ENCODE measurements at places on chromosomes 6 and 20.
A peak's percentile ranks its signal among the peaks of the same experiment; 100 is the strongest.

DNA sequence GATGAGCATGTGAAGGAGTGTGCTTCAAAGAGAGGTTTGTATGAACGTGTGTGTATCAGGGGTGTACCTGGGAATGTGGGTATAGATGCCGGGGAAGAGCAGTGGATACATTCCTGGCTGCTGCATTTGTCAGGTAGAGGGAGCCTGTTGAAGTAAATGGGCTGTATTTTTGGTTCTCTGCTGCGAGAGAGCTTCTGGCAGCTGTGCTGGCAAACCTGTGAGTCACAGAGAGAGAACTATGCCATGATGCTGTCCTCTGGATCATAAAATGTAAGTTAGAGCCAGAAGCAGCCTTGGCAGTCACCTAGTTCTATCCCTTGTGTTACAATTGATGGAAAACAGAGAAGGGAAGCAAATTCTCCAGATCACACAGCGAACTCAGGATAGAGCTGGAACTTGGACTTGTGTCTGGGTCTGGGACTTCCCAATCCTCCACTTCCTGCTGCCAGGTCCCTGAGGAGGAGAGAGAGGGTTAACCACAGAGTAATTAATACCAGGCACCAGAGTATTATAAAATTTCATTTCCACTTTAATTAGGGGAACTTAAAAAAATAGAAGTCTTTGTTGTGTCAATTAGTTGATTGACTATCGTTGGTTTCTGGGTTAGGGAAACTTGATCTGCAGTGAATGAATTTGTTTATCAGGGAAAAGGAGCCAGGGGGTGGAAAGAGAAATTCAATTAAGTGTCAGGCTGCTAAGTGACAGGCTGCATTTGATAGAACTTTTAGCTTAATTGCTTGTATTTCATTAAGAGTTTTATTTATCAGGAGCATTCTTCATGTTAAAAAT lies 41.1 kb upstream of the GTSF1L start:
- DNase-seq = peak; percentile 33

- no peak for DNase-seq
Observed at GRCh38 chr6:150586850-150587359, 12.8 kb upstream of the PLEKHG1 start.

DNA sequence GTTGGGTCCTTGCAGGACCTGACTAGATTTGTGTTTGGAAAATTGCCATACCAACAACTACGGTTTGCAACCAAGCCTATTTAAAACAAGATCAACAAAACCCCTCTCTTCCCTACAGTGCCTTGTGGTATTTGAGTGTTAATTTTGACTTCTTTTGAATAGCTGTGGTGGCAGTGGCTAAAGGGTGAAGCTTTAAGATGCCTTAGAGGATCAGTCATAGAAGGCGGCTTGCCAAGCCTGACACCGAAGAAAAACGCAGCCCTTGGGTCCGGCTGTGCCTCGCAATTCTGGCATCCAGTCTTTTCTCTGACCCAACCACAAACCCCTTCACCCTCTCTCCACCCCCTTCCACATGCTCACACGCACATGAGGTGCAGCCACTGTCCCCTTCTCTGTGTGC lies 32.6 kb downstream of the BMP6 start:
- peak; percentile 79 for DNase-seq

- DNase-seq = peak; percentile 89
Observed at GRCh38 chr20:24672886-24673677, 203.7 kb downstream of the SYNDIG1 start.

- no peak for DNase-seq
Observed at GRCh38 chr6:79801362-79801761, 146.0 kb downstream of the ELOVL4 start.

- peak; percentile 52 for DNase-seq
Observed at GRCh38 chr6:36340618-36341454, 4.1 kb upstream of the BNIP5 start.

DNA sequence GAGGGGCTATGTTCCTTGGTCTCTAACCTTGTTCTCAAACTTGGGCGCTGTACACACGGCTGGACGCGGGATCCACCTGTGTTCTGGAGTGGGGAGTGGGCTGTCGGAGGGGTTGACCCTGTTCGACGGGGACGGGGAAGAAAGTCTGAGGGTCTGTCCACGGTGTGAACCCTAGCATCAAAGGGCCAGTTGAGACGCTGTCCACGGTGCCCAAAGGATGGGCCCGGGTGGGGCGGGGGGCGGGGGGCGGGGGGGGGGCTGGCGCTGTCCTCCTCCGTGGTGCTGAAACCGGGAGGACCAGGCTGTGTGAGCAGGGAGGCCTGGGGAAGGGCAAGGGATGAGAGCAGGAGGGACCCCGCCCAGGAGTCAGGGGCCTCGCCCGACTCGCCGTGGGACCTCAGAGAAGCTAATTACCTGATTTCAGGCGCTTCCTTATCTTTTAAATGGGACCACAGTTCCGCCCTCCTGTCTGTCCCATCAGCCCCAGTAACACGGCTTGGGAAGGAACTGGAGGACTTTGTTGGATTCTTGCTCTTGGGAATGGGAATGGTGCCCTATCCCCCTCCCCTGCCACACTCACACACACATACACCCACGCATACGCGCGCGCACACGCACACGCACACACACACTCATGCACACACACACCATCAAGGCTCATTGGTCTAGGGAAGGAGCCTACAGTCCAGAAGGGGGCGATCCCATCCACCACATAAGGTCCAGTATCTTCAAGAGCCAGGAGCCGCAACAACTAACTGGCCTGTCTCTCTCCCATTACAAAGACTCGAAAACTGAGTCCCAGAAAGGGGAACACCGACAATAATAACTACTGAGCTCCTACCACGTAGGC lies 1.0 kb upstream of the VSTM2L start:
- peak; percentile 77 for DNase-seq

DNA sequence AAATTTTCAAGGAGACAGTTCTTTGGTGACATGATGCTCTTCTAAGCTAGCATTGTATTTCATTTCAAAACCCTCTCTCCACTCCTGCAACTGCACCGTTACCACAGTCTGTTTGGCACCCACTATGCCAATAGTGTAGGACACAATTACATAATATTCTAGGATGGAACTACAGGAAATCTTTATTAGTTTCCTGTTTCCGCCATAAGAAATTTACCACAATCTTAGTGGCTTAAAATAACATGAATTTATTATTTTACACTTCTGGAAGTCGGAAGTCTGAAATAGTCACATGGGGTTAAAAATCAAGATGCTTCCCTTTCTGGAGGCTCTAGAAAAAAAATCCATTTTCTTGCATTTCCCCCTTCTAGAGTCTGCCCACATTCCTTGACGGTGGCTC lies 733.1 kb downstream of the HDGFL1 start:
- no peak for DNase-seq

DNA sequence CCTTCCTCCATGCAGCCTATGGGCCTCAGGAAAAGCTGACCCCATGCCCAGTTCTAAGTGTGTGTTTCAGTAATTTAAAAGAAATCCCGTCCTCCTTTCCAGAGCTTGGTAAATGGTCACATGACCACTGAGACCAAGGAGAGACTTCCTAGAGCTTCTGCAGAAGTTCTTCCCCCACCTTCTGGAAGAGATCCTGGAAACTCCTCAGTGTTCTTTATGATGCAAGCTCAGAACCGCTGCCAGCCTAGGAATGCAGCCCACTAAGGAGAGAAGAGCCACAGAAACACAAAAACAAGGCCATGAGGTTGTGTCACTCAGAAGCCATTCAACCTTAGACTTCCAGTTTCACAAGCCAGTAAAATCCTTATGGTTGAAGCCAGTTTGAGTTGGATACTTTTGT lies 348.4 kb downstream of the TPBG start:
- DNase-seq = peak; percentile 84

GRCh38 chr6:127332383-127332961 lies 10.9 kb downstream of the ECHDC1 start:
- DNase-seq = no peak

DNA sequence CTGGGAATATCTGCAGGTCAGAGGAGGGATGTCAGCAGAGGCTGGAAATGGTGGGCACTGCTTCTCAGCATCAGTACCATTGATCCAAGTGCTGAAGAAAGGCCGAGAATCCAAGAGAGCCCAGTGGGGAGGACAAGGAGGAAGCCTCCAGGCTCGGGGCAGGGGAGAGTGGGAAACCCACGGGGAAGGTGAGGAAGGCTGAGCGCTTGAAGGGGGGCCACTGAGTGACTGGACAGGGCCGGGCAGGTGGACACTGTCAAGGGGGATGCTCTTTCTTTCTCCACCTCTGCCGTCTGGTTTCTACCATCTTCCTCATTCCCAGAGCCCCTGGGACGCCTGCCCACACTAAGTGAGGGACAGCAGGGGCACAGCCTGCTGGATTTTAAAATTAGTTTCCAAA lies 335.0 kb downstream of the CDH4 start:
- DNase-seq = no peak

DNA sequence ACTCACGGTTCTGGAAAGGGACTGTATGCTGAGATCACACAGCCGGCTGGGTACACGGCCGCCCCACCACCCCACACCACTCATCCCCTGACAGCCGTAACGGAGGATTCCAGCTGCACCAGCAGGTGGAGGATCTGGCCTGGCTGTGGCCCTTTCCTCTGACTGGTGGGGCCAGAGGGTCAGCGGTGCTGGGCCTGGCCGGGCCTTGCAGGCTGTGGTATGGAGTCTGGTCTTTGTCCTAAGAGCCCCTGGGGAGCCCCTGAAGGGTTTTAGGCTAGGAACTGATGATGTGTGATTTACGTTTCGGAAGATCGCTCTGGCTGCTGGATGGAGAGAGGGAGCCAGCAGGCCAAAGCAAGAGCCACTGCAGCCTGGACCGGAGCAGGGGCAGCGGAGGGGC lies 26.6 kb downstream of the NOL4L start:
- no peak for DNase-seq

DNA sequence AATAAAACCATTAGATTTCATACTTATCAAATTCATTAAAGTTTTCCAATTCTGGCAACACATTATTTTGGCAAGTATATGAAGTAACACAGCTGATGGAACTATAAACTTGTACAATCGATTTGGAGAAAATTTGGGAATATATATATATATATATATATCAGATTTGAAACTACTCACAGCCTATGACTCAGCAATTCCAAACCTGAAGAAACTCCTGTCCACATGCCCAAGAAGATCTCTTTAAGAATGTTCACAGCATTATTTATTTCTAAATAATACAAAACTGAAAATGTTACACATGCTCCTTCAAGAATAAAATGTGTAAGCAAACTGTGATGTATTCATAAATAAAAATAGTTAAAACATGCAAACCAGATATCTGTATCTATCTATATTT lies 270.1 kb downstream of the TFAP2A start:
- DNase-seq = no peak

DNA sequence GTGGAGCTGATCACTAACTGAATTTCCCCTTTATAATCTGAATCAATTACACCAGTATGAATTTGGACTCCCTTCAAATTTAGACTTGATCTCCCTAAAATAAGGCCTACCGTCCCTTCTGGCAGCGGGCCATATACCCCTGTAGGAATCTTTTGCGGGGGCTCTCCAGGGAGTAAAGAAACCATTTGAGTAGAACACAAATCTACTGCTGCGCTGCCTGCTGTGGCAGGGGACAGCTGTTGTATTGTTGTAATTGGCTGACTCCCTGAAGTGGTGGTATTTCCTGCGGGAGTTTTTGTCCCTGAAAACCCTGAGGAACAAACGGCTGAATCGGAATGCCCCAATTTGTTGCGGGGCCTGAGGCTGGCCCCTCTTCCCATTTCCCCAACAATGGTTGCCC lies 16.0 kb upstream of the PTCRA start:
- DNase-seq = no peak

DNA sequence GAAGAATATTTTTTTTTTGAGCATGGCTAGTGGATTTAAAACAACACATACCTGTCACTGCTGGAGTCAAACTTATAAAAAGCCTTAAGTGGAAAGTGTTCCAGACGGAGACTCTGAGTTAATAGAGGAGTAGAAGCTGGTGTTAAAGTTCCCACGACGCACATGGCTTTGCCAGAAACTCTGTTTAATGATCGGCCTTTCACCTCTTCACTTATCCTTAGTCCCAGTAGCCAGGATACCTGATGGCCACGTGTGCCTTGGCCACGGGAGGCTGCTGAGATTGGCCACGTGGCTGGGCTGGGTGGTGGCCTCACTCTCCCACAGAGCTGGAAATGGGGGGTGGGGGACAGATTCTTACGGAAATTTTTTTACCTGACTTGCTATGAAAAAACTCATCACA lies 333.1 kb downstream of the ZFAND3 start:
- DNase-seq = no peak

GRCh38 chr6:139028658-139029469 lies at the start of gene ABRACL:
TSS of gene ABRACL (plus strand) at chr6:139028745. CDS start at chr6:139034161, 5,416 bp downstream.
- DNase-seq = peak; percentile 60

- DNase-seq = no peak
Observed at GRCh38 chr6:104532462-104532861, 327.3 kb downstream of the HACE1 start.

- DNase-seq = no peak
Observed at GRCh38 chr20:51610111-51610510, 67.6 kb upstream of the NFATC2 start.

DNA sequence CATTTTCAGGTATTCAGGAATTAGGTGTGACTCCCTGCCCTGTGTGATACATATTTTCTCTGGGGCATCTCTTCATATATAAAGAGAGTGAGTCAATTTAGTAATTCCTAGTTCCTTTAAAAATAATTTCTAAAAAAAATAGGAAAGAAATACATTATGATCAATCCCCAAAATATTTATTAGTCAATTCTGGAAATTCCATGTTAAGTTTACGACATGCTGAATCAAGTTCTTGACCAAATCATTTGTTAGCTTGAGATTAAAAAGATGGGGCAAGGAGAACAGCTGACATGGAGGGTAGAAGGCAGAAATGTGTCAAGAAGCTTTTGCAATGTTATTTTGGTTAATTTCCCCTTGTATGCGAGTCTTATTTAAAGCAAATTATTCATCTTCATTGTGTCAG lies 22.7 kb upstream of the PRDM1 start:
- peak; percentile 26 for DNase-seq

DNA sequence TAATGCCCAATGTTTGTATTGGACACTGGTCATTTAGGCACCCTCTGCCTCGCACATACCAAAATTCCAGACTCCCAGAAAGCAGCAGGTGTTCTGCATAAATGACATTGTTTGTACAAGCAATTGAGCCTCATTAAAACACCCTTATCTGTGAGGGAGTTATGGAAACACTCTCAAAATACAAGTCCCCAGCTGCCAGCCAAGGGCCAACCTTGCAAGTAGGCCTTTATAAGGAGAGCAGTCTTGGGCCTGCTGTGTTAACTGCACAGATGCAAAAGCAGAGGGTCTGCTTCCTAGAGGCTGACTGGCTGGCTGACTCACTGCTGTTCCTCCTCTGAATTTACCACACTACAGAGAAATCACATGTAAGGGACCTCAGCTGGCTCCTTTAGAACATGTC lies 150.4 kb upstream of the HMGN3 start:
- no peak for DNase-seq

DNA sequence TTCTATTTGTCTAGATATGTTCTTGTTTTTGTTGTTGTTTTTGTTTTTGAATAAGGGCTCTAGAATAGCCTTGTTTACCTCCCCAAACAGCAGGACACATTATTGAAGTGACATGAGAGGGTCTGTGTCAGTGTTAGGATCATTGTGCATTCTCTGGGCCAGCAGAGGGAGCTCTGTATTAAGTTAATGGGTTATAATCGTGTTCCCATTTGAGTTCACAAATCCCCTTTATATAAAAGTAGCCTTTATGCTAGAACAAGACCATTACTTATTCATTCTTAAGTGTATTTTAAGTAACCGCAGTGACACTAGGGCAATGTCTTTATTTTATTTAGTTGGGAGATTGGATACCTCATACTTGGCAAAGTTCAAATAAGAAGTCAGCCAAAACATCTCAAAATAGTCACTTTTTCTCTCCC lies 44.8 kb downstream of the STK4 start:
- peak; percentile 64 for DNase-seq
